EH (cell line): ENCODE measurements at places on chromosomes 3 and 15.

- no peak for DNase-seq
These were observed 84.9 kb upstream of the BCL6 start for GRCh38 chr3:187830181-187830580.

GRCh38 chr3:150528354-150528797 is 17.9 kb downstream of the SERP1 start:
- DNase-seq: peak; percentile 36

GRCh38 chr15:95684126-95684525 is 646.4 kb upstream of the NR2F2 start:
- DNase-seq: no peak

DNA sequence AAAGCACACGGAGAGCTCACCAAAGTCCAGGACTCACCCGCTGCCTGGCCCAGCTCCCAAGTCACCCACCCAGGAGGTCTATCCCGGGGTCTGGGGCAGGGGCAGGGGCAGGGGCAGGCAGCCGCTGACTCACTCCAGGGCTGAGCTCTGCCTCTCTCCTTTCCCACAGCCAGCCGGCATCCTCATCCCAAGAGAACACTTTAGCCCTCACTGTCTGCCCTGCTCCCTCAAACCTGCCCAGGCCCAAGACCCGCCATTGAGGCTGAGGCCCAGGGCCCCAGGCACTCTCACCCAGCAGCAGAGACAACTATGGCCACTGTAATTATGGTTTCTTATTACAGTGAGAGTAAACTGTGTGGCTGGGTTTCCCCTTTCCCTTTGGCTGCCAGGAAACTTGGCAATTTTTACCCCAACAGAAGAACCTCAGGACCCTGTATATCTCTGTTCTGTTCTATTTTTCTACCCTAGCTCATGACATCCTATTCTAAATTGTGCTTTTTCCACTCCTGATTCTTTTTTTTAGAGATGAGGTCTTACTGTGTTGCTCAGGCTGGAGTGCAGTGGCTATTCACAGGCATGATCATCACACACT is 53.0 kb downstream of the IQSEC1 start:
- DNase-seq: no peak

- no peak for DNase-seq
These were observed 57.2 kb downstream of the MYO9A start for GRCh38 chr15:72060687-72061250.

DNA sequence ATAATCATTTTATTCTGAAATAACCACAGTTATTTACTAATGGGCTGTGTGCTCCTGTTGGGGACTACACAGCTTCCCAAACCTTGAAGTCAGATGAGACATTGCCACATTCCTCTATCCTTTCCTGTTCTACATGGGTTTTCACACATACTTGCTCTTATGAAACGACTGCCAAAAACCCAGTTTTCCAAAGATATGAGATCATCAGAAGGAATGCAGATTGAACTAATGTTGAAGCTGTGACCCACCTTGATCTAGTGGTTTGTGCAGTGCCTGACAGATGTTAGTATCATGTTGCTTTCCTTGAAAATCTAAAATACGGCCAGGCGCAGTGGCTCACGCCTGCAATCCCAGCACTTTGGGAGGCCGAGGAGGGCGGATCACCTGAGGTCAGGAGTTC is 144.6 kb downstream of the VGLL4 start:
- DNase-seq: peak; percentile 94

DNA sequence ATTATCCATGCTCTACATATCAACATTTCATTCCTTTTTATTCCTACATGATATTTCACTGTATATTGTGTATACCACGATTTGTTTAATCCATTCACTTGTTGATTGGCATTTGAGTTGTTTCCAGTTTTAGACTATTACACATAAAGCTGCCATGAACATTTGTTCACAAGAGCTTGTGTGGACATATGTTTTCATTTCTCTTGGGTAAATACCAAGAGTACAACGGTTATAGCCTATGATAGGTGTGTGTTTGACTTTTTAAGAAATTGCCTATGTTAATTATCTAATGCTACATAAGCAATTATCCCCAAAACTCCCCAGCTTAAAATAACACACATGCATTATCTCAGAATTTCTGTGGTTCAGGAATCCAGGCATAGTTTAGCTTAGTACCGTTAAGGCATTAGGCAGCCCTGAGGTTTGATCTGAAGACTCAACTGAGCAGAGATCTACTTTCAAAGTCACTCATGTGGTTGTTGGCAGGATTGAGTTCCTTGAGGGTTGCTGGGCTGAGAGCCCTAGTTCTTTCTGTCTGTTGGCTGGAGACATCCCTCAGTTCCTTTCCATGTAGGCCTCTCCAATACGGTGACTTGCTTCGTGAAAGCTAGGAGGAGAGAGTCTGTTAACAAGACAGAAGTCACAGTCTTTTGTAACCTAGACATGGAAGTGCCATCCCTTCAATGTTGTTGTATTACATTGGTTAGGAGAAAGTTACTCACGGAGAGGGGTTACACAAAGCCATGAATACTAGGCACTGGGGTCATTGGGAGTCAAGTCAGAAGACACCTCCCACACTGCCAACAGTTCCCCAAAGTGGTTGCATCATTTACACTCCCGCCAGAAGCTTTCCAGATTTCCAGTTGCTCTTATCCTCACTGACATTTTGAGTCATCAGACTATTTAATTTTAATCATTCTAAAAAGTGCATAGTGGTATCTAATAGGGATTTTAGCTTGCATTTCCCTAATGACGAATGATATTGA is 21.0 kb upstream of the PCSK6 start:
- DNase-seq: no peak

- peak; percentile 24 for DNase-seq
These were observed 331.0 kb upstream of the ROPN1 start for GRCh38 chr3:124322966-124323365.

- no peak for DNase-seq
These were observed 71.7 kb upstream of the AGTR1 start for GRCh38 chr3:148625991-148626390.

- peak; percentile 59 for DNase-seq
These were observed 1.4 kb downstream of the ST6GAL1 start for GRCh38 chr3:186931532-186932280.

DNA sequence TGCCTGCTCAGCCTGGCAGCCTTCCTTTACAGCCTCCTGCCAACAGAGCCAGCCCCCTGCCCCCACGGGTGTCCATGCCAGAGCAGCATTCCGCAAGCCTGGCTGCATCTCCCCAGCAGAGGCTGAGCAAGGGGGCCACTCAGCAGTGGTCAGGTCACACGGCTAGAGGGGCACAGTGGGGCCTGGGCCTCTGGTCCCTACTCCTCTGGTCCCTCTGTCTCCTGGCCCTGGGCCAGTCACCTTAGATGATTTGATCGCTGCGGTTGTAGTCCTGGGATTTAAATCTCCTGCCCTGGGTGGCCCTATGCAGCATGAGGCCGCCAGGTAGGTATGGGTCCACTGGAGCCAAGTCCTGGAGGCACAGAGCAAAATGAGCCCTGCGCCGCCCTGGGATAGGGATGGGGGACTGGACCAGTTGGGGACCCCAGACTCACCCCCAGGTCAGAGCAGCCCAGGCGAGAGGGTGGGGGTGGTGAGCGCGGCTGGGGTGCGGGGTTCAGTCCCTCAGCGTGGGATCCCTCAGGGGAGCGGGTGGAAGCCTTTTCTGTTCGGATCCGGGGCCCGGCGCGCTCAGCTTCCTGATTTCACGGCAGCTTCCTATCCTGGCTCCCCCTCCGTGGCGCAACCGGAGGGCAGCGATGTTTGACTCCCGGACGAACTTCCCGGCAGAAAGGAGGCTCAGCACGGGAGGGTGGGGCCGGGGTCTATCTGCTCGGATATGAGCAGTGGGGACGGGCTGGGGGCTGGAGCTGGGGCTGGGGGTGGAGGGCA is at the start of gene ZBTB47:
Gene ZBTB47 (plus strand): TSS at position 138 of the 771 bp plus-strand sequence. CDS start 4,659 bp downstream, outside the sequence.
- peak; percentile 57 for DNase-seq

GRCh38 chr15:88428805-88429605 is 38.2 kb downstream of the MRPL46 start:
- DNase-seq: no peak

GRCh38 chr3:98012979-98013378 is 22.1 kb downstream of the GABRR3 start:
- DNase-seq: peak; percentile 6

DNA sequence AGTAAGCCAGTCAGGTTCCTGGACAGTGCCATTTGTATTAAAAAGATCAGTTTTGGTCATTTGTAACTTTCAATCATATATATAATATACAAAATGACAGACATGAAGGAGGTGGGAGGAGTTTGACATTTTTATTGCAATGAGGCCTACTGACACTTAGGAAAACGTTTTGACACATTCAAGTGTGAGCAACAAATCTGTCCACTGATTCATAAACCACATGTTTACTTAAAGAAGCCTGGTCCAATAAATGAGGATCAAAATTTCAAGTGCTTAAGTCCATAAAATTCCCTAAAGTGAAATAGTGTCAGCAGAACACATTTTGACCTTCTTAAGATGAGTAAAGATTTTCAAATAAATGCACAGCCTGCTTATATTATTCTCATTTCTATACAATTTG is 137.3 kb downstream of the MECOM start:
- no peak for DNase-seq

DNA sequence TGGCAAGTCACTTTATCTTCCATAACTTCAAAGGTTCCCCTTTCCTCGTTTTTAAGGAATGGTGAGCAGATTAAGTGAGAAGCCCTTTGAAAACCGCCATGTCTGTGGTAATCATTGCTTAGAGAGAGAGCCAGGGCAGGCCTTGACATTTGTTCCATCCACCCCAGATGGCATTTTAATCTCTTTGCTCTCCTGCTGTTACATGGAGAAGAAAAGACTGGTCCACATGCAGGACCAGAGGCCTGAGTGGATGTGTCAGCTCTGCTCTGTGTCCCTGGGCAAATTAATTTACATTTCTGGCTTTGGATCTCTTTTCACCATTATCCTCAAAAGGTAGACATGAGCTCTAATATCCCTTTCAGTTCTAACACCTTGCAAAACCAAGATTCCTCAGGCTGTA is 157.3 kb upstream of the LPP start:
- DNase-seq: no peak

GRCh38 chr3:177108648-177109047 is 88.6 kb downstream of the TBL1XR1 start:
- DNase-seq: no peak

DNA sequence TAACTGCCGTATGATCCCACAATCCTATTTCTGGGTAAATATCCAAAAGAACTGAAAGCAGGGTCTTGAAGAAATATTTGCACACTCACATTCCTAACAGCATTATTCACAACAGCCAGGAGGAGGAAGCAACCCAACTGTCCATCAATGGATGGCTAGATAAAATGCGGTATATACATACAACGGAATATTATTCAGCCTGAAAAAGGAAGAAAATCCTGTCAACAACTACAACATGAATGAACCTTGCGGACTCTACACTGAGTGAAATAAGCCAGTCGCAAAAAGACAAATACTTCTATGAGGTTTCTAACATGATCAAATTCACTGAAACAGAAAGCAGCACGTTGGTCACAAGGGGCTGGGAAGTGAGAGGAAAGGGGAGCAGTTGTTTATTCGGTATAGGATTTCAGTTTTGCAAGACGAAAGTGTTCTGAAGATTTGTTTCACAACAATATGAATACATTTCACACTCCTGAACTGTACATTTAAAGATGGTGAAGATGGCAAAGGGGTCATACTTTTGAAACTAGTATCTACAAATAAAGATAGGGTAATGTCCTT is 6.2 kb downstream of the DLG1 start:
- no peak for DNase-seq

GRCh38 chr3:79960594-79960993 is 192.8 kb upstream of the ROBO1 start:
- no peak for DNase-seq

DNA sequence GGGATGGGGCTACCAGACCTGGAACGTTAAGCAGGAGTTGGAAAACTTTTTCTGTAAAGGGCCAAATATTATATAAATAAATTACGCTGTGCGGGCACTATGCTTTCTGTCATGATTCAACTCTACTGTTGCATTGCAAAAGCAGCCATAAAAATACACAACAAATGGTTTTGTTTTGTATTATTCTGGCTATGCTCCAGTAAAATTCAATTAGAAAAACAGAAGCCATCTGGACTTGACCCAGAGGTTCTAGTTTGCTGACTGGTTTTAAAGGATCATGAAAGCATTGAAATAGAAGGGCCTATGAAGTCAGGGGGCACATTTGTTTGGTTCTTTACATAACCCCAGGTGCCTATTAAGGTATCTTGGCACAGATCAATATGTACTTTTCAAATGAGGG is 647.4 kb upstream of the LMCD1 start:
- DNase-seq: no peak

DNA sequence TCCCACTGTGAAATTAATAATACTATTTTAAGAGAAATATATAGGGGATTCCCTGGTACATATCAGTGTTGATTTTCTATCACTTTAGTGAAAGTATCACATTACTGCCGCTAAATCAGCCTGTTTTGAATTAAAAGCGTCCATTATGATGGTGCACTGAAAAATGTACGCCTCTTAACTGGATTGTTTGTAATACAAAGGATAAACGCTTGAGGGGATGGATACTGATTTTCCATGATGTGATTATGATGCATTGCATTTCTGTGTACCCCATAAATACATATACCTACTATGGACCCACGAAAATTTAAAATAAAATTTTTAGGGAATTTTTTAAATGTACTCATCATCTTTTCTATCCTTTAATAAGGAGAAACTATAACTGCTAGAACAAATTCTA is 478.6 kb downstream of the MAGI1 start:
- peak; percentile 59 for DNase-seq

GRCh38 chr15:51739061-51739712 is 1.7 kb upstream of the LYSMD2 start:
- DNase-seq: no peak

DNA sequence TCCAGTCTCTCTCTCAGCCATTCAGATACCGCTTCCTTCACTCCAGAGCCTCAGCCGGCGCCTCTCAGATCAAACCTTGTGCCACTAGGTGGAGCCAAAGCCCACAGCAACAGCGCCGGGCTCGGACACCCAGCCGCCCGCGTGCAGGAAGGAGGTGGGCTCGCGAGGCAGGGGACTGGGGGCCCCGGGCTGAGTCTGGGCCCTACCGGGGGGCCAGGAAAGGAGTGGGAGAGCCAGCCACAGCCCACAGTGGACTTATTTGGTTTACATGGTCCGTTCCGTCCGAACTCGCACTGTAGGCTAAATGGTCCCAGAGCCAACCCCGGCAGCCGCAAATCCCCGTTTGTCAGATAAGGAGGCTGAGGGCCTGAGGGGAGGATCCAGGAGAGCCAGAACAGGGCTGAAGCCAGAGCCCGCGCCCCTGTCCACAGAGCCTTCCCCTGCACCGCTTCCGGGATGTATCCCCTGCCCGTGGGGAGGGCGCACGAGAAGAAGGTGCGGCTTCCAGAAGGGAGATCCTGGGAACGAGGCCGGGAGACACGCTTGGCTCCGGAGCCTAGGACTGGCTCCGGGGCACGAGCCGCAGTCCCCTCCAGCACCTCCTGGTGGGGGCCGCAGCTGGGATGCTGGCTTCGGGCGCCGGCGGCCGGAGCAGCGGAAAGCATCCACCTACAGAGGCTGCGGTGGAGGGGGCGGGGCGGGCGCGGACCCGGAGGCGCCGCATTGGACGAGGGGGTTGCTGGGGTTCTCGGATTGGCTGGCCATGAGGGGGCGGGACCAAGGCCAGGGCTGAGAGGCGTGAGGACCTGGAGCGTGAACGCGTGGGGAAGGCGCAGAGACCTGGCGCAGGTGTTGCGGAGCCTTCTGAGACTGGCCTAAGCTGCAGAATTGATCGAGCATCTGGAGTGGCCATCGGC is 6.5 kb upstream of the CYP11A1 start:
- peak; percentile 89 for DNase-seq
